Lung (tissue), 17 donors: ENCODE measurements at places on chromosomes 16 and 17.

DNA sequence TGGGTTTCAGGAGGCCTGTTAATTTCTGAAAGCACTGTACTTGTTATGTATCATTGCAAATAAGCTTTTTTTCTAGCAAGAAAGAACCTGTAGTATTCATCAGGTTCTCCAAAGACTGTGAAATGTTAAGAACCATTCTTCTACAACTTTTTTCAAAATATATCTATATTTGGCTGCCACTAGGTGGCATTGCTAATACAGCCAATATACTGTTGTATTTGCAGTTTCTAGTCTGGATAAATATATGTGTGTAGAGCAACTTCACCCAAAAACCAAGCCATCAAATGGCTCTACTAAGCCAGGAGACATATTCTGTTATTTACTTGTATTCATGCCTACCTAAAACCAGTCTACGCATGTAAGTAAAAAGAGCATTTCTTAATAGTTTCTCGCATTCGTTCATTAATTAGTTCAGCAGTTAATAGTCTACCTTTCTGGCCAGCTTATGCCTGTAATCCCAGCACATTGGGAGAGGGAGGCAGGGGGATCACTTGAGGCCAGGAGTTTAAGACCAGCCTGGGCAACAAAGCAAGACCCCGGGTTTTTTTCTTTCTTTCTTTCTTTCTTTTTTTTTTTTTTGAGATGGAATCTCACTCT, 39.5 kb downstream of the VMP1 start:
- DNase-seq: no peak

DNA sequence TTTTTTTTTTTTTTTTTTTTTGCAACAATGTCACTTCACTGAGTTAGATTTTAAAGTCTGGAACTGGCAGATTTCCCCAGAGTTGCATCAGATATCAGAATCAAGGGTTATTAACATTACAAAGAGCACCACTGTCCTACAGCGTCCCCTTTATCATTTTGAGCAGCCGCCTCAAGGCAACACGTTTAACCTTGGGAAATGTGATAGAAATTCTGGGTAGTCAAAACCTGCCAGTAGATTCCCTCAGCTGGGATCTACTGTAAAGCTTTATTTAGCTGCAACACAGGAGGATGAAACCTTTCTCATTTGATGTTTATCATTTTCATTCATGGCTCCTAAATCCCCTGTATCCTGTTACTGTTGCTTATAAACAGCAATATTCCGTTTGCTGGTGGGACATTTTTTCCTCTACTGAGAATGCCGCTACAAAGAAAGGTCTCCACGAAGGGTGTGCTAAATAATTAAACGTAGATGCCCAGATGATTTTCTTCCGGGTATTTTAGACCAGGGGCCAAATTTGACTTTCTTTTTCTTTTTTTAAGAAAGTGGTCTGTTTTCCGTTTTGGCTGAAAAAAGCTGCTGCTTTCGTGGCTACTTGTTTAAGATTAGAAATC, 436.1 kb upstream of the GOT2 start:
- DNase-seq: peak; percentile 25

DNA sequence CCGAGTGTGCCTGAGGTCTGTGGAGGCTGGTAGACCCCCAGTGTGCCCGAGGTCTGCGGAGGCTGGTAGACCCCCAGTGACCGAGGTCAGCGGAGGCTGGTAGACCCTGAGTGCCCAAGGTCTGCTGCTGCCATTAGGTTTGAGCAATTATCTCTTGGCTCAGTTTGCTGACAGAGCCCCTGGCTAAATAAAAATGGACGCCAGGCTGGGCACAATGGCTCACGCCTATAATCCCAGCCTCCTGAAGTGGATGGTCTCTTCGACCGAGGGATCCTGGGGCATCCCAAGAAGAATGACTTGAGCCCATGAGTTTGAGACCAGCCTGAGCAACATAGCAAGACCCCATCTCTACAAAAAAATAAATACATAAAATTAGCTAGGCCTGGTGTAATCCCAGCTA, 98.7 kb upstream of the ZNF469 start:
- DNase-seq: no peak

DNA sequence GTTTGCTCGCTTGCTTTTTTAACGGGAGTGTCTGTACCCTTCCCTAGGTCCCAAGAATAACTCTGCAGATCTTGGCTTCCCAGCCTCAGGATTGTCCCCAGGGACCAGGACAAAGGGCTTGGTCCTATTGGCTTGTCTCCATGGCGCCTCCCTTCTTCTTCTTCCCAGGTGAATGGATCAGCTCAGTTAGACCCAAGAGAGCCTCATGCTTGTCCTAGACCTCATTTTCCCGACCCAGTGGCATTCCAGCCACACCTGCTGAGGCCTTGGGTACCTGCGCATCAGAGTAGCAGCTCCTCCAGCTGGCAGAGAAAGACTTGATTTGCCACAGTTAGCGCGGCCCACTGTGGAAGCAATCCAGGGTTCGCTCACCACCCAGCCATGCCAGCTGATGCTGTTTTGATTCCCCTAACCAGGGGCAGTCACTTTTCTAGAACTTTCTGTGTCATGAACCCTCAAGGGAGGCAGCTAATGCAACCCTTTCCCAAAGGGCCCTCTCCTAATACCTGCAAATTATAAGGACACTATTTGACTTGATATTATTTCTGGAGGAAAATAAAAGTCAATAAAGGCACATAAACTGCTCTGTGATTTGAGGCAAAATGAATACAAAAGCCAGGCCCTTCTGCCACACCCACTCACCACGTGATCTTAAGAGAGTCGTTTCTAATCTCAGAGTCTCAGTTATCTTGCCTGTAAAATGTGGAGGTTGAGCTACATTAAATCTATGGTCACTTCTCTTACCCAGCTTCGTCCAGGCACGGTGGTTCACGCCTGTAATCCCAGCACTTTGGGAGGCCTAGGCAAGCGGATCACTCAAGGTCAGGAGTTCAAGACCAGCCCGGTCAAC, 13.9 kb downstream of the GPR142 start:
- DNase-seq: no peak

GRCh38 chr17:71600137-71600789, 520.6 kb upstream of the SOX9 start:
- no peak for DNase-seq

DNA sequence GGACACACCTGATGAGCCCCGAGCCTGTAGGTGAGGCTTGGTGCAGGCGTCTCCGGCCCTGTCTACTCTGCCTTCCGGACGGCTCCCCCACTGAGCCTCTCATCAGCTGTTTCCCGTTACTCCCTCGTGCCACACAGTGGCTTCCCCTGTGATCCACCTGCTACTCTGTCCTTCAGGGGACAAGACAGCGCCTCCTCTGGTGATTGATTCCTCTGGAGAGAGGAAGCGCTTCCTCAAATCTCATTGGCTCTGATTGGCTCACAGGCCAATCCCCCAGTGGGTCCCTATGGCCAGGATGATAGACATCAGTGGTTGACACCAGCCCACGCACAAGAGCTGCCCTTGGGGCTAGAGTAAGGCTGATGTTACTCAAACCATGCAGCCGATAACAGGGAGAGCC, 24.0 kb downstream of the RNF213 start:
- no peak for DNase-seq

DNA sequence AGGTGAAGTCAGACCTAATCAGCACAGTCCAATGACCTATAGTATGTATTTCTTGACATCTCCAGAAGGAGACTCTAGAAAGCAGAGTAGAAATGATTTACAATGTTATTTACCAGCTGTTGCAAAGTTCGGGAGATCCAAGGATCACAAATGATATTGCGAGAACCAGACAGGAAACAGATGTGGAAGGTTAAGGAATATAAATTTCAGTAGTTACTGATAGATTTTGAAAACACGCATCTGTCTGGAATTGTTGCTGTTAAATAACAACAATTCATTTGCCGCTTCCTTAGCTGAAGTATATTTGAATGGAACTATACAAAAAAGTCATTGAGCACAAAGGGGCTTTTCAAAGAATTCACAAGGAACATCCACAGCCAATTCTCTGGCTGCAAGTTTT, 72.0 kb downstream of the STXBP4 start:
- DNase-seq: no peak

DNA sequence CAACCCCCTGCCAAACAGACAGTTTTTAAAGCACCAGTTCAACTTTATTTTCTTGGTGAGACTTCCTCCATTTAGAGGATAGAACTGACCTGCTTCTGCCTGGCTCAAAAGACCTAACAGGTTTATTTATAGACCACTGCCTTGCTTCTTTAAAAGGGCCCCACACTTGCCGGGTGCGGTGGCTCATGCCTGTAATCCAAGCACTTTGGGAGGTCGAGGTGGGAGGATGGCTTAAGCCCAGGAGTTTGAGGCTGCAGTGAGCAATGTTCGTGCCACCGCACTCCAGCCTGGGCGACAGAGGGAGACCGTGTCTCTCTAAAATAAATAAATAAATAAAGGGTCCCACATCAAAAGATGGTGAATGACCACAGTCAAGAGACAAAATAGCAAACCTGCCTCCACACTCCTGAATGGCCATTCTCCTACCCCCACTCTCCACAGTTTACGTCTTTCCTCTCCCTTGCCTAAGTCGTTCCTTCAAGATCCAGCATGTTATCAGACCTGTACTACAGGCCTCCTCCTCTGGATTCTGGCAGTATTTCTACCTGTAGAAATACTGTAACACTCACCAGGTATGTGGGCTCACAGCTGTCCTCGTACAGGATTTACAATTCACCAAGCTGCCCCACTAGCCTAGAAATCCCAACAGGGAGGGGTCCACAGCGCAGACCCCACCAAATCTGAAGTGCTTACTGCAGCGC, 95.6 kb downstream of the SMG6 start:
- DNase-seq: no peak

GRCh38 chr17:4511199-4511932, 12.7 kb downstream of the SPNS2 start:
- DNase-seq: no peak

DNA sequence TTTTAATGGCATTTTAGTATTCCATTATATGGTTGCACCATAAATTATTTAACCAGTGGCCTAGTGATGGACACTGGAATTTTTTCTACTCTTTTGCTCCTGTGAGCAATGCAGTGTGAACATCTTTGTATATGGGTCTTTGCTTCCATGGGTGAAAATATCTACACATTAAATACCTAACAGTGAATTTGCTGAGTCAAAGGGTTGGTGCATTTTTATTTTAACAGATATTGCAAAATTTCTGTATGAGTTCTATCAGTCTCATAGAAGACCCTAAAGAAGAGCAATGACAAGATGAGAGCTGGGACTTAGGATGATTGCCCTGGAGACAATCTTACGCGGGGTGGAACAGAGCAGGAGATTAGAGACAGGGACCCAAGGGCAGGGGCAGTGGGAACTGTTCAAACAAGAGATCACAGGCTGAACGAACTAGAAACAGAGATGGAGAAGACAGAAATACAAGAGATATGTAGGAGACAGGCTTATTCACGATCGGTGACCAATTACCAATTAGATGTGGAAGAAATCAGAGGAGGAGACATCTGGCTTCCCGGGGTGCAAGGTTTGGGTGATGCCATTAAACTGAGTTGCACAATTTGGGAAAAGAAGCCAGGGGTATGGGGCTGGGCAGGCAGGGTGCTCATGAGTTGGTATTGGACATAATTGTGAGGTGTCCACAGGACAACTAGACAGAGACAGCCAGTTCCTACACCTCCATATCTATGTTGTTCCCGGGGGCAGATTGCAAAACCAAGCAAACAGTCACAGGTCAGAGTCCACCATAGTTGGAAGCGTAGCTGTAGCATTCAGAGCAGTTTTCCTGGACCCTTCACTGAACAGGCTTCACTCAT, 39.9 kb upstream of the LONP2 start:
- DNase-seq: no peak

GRCh38 chr16:86520317-86521210, 10.2 kb downstream of the FOXF1 start:
- no peak for DNase-seq

DNA sequence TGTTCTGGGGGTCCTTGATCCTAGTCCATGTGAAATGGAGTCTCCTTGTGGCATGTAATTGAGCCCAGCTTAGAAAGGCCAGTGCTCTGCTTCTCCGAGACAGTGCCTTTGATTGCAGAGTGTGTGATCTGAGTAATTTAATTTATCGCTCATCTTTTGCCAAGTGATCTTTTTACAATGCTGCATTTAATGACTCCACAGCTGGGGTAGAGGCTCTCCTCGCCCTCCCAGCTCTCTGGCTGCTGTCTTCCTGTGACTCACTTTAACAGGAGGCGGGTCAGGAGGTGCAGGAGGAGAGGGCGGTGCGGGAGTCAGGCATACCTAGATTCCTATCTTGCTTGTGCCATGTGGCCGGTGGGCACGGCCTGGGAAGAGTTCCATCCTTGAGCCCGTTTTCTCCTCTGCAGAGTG, 113.4 kb upstream of the FOXF1 start:
- DNase-seq: peak; percentile 69

DNA sequence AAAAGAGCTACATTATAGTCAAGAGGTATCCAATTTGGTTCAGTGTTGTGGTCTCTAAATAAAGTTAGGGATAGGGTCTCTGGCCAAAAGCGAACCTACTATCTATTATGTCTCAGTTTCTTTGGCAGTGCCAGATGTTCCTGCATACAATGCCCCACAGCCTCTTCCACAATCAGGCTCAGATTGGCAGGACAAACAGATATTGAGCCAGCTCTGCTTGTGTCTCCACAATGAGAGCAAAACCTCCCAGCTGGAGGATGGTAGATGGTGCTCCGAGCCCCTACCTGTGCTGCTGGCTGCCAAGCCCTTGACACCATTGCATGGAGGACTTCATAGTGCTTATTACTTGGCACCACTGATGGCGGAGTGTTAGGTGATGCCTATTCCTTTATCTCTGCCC, 19.7 kb downstream of the PHAF1 start:
- no peak for DNase-seq

DNA sequence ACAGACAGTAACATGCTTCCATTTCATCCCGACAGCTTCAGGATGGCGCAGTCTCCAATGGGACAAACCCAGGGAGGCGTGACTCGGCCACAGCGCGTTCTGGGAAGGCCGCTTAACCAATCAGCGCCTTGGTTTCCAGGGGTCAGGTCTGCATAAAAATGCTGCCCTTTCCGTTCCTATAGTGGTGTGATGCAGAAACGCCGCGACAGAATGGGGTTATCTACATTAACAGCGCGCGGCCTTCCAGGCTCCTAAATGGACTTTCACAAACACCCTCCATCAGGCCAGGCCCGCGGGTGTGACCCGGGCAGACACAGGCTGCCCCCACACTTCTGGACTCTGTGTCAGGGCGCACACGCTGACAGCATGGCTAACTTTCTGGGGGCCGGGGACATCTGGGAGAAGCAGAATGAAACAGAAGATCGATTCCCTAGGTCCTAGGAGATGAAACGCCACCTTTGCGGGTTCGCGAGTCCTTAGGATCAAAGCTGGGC, 792 bp downstream of the TMEM231 start:
- peak; percentile 95 for DNase-seq
